ENCODE measurements at places on chromosomes 1 and 21.

GRCh38 chr1:26701266-26701994 is 5.6 kb downstream of the ARID1A start:
- DNase-seq: no peak

DNA sequence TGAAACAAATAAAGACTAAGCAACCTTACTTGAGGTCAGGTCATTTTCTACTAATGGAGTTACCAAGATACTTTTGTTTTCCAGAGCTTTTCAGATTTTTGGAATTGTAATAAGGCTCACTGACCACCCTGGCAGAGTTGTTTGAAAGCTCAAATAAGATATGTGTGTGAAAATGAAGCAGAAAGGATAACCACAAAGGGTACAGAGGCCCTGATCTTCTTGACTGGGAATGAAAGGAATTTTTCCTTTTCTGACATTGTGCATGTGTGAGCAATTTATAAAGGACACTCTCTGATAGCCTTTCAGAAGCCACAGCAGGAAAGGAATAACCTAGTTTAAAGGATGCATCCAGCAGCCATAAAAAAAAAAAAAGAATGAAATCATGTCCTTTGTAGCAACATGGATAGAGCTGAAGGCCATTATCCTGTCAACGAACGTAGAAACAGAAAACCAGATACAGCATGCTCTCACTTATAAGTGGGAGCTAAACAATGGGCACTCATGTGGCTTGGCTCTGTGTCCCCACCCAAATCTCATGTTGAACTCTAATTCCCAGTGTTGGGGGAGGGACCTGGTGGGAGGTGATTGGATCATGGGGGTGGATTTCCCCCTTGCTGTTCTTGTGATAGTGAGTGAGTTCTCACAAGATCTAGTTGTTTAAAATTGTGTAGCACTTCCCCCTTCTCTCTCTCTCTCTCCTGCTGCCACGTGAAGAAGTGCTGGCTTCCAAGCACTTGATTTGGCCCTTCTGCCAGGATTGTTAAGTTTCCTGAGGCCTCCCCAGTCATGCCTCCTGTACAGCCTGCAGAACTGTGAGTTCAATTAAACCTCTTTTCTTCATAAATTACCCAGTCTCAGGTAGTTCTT is 3.1 kb upstream of the SRP9 start:
- no peak for DNase-seq

GRCh38 chr1:27959792-27960603 is at the start of gene XKR8:
Gene XKR8 (plus strand): TSS chr1:27959973. CDS start chr1:27960070, 97 bp downstream.
- peak; percentile 86 for DNase-seq

GRCh38 chr1:59199147-59199546 is 97.7 kb upstream of the FGGY start:
- no peak for DNase-seq

DNA sequence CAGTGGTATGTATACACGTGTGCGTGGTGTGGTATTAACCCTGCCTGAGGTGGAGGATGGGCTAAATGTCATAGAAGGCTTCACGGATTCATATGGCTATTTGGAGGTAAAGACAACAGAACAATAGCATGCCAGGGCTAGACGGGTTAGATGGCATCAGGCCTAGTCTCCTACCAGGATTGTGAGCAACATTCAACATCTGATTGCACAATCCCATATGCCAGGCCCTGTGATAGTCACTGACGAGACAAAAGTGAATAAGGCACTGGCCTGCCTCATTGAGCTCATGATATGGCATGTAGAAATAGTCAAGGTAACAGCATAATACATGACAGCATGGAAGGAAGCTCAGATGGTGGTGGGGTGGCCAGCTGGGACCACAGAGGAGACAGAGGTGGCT is 167.1 kb upstream of the BEND5 start:
- DNase-seq: no peak

DNA sequence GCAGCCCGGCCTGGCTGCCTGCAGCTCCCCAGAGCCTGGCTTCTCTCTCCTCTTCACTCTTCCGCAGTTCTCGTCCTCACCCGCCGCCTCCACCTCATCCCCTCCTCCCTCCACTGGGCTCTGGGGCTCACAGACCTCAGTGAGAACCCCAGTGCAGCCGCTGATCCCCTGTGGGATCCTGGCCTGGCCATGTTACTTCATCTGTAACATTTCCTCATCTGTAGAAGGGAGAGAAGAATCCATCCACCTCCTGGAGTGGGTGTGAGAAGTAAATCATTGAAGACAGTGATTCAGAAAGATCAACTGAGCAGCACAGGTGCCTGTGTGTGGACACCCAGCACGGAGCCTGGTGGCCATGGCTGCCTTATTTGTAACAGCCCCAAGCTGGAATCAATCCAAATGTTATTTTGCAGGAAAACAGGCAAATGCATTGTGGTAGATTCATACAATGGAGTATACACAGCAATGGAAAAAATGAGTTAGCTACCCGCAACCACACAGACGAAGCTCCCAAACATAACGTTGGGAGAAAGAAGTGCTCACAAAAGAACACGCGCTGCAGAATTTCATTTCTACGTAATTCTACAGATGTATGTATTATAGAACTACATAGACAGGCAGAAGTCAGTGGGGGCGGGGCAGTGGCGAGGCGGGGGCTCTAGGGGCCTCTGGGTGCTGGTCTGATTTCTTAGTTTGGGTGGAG is 8.7 kb downstream of the LAPTM5 start:
- no peak for DNase-seq

- no peak for DNase-seq
Measured at GRCh38 chr1:2200308-2200943, 5.9 kb upstream of the FAAP20 start.

DNA sequence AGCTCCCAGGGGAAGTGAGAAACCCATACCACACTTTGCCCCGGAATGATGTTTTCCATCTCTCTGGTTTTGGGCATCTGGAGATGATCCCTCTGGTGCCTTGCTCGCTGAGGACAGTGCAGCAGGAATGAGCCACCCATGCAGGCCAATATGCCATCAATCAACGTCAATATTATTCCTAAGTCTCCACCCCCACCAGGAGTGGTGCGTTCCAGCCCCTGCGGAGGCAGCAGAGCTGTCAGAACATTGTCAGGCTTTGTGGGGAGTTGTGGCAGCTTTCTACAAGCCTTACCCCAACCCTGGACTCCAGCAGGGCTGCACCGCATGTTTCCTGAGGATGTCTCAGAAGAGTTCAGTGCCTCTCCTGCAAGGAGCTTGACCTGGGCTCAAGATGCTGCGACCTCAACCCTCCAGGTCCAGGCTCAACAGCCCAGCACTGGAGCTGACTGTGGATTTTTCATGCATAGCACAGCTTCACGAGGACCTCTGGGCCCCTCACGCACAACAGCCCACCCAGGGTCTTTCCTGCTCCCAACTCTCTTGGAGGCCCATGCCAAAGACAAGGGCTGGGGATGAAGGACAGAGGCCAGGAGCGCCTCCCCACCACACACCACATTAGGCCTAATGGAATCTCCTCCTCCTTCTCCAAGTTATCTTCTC is 67.5 kb downstream of the PSMG1 start:
- no peak for DNase-seq
